ENCODE measurements at places on chromosomes 16 and 17. TPM values are rescaled to one million over a fixed set of nuclear protein-coding genes. Genes with fewer than 3 reads are reported as not detected.

GPATCH8 gene
- total RNA-seq, result 30.1 TPM

DNA sequence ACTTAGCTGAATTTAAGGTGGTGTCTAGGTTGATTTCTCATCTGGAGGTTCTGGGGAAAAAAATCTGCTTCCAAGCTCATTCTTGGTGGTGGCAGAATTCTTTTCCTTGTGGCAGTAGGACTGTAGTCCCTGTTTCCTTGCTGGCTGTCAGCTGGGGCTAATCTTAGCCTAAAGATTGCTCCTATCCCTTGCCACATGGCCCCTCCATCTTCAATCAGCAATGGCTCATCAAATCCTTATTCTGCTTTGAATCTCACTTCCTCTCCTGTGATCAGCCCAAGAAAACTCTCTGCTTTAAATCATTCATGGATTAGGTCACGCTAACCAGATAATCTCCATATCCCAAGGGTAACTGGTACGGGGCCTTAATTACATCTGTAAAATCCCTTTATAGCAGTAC lies 6.6 kb downstream of the FAM20A start:
- H3K36me3 ChIP-seq, result no peaks in the 10 kb centered on the region
- no peak overlapping the region for H3K27ac ChIP-seq
- H3K4me1 ChIP-seq, result peaks cover 3% of the 10 kb centered on the region
- no peak for DNase-seq

GRCh38 chr17:35083071-35083470 lies 19.6 kb upstream of the RFFL start:
- H3K27ac ChIP-seq, result peak overlapping the region; percentile 99
- H3K4me3 ChIP-seq, result peak overlapping the region; percentile 51
- peaks cover 88% of the 10 kb centered on the region for H3K4me1 ChIP-seq
- DNase-seq, result no peak
- H3K27me3 ChIP-seq, result no peaks in the 10 kb centered on the region

KCTD19 gene
- total RNA-seq, result not detected

- H3K27ac ChIP-seq, result no peak overlapping the region
- H3K4me1 ChIP-seq, result peaks cover 34% of the 10 kb centered on the region
- no peak for DNase-seq
- H3K36me3 ChIP-seq, result peaks cover 19% of the 10 kb centered on the region
- no peaks in the 10 kb centered on the region for H3K27me3 ChIP-seq
Observed at GRCh38 chr17:7218166-7218565, 1.5 kb downstream of the DLG4 start.
